ENCODE measurements at places on chromosomes 7 and 10. TPM values are rescaled to one million over a fixed set of nuclear protein-coding genes. Genes with fewer than 3 reads are reported as not detected.

Gene UBE3C
- 56.9 TPM for total RNA-seq

DNA sequence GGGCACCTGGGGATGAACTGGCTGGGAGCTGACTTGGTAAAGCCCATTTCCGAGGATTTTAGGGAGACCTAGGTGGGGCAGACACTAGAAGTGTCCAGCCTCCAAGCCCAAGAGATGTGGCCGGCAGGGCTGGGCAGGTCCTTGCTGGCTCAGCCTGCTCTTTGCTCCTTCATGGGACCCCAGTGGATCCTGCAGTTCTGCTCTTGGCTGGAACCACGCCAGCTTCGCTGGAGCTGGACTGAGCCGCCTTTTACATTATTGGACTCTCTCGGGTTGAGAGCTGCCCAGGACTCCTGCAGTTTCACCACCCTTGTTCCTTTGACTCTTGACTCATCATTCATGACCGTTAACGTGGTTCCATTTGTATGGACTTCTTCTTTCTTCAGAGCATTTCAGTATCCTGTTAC is 5.7 kb downstream of the PPIF start:
- peaks cover 13% of the 10 kb centered on the region for H3K4me1 ChIP-seq
- H3K27ac ChIP-seq: no peak overlapping the region
- H3K36me3 ChIP-seq: peaks cover 61% of the 10 kb centered on the region

DNA sequence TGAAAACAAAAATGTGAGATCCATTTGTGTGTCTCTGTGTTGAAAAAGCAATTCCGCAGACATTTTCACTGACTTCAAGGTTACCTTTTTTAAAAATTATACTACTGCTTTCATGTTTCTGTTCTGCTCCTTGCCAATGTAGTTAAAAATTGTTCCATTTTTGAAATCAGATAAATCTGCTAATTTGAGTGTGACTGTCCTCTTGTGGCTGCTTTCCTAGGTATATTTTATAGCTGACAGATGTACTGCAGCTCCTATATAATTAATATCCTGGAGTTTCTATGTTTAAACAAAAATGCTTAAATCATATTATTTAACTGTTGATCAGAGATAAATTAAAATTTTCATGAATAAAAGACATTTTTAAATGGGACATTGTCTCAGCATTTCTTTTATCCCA is 177.6 kb upstream of the LRRTM3 start:
- no peak for DNase-seq
- H3K4me1 ChIP-seq: no peaks in the 10 kb centered on the region
- no peak overlapping the region for H3K27ac ChIP-seq
- H3K4me3 ChIP-seq: no peak overlapping the region
- H3K36me3 ChIP-seq: no peaks in the 10 kb centered on the region

- no peaks in the 10 kb centered on the region for H3K4me1 ChIP-seq
- H3K36me3 ChIP-seq: no peaks in the 10 kb centered on the region
- no peaks in the 10 kb centered on the region for H3K27me3 ChIP-seq
- DNase-seq: no peak
These were observed 172.6 kb downstream of the TPST1 start for GRCh38 chr7:66377714-66378113.

- H3K27me3 ChIP-seq: peaks cover 41% of the 10 kb centered on the region
- H3K36me3 ChIP-seq: no peaks in the 10 kb centered on the region
- no peak overlapping the region for H3K27ac ChIP-seq
- no peak for DNase-seq
- H3K4me3 ChIP-seq: no peak overlapping the region
These were observed 8.1 kb downstream of the CNPY1 start for GRCh38 chr7:155538293-155538692.

Gene CYP3A7
- 1.6 TPM for total RNA-seq

- no peak overlapping the region for H3K4me3 ChIP-seq
- H3K27me3 ChIP-seq: no peaks in the 10 kb centered on the region
- no peaks in the 10 kb centered on the region for H3K4me1 ChIP-seq
These were observed 136.5 kb upstream of the ETV1 start for GRCh38 chr7:14125998-14126397.

DNA sequence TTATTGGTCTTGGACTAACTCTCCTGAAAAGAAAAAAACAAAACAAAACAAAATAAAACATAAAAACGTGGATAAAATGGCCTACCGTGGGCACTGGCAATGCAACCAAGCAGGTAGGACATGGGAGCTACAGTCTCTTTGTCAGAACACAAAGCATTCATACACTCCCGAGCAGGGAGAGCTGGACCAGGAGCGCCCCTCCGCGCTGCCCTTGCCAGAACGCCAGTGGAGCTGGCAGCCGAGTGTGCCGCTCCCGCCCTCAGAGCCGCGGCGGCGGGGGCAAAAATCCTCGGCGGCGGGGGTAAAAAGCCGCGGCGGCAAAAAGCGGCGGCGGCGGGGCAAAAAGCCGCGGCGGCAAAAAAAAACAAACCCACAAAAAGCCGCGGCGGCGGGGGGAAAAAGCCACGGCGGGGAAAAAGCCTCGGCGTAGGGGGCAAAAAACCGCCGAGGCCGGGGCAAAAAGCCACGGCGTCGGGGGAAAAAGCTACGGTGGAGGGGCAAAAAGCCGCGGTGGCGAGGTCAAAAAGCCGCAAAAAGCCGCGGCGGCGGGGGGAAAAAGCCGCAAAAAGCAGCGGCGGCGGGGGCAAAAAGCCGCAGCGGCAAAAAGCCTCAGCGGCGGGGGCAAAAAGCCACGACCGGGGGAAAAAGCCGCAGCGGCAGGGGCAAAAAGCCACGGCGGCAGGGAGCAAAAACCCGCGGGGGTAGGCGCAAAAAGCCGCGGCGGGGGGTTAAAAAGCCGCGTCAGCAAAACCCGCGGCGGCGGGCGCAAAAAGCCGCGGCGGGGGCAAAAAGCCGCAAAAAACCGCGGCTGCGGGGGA is 418.1 kb downstream of the ZNF716 start:
- peaks cover 19% of the 10 kb centered on the region for H3K27me3 ChIP-seq
- no peak overlapping the region for H3K27ac ChIP-seq
- no peaks in the 10 kb centered on the region for H3K36me3 ChIP-seq
- H3K4me1 ChIP-seq: no peaks in the 10 kb centered on the region
- H3K4me3 ChIP-seq: peak overlapping the region; percentile 35
- DNase-seq: no peak

DNA sequence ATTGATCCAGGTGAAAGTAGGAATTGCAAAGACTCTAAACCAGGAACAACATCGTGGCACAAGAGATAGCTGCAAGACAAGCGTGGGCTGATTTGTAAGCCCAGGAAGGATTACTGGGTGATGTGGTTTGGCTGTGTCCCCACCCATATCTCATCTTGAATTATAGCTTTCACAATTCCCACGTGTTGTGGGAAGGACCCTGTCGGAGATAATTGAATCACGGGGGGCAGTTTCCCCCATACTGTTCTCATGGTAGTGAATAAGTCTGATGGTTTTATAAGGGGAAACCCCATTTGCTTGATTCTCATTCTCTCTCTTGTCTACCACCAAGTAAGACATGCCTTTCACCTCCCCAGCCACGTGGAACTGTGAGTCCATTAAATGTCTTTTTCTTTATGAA is 59.5 kb downstream of the ST8SIA6 start:
- H3K27ac ChIP-seq: no peak overlapping the region
- no peak for DNase-seq
- H3K27me3 ChIP-seq: no peaks in the 10 kb centered on the region

Gene AVPI1
- 20.5 TPM for total RNA-seq

DNA sequence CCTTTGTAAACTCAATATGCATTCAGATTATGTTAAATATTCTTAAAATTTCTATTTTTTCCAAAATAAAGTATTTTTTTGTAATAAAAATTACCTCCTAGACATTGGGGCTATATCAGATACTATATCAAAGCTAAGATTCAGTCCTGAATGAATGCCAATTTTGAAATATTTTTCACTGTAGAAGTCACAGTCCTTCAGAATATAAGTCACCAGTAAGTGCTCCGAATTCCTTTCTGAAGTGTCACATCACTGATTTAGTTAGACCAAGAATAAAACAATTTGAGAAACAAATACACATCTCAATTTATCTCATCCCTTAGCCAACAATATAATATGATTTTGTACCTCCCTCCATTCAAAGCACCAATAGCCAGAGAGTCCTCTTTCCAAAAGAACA is 33.9 kb upstream of the GSAP start:
- no peak overlapping the region for H3K4me3 ChIP-seq
- H3K4me1 ChIP-seq: peaks cover 11% of the 10 kb centered on the region
- H3K27ac ChIP-seq: no peak overlapping the region
- no peaks in the 10 kb centered on the region for H3K27me3 ChIP-seq

DNA sequence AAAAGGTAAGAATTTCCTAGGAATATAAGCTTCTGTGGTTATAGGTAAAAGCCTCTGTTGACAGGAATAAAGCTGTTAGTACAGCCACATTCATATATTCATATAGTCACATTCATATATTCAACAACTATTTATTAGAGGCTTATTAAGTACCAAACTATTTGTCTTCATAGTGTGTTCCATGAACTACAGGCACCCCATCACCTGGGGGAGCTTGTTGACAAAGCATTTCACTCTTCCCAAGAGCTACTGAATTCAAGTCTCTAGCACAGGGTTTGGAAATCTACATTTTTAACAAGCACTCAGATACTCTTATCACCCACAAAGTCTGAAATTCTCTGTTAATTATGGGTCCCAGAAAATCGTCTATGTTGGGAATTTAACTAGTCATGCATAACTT is 110.6 kb downstream of the RNLS start:
- no peak overlapping the region for H3K4me3 ChIP-seq
- DNase-seq: no peak
- H3K27me3 ChIP-seq: no peaks in the 10 kb centered on the region
- no peaks in the 10 kb centered on the region for H3K36me3 ChIP-seq

DNA sequence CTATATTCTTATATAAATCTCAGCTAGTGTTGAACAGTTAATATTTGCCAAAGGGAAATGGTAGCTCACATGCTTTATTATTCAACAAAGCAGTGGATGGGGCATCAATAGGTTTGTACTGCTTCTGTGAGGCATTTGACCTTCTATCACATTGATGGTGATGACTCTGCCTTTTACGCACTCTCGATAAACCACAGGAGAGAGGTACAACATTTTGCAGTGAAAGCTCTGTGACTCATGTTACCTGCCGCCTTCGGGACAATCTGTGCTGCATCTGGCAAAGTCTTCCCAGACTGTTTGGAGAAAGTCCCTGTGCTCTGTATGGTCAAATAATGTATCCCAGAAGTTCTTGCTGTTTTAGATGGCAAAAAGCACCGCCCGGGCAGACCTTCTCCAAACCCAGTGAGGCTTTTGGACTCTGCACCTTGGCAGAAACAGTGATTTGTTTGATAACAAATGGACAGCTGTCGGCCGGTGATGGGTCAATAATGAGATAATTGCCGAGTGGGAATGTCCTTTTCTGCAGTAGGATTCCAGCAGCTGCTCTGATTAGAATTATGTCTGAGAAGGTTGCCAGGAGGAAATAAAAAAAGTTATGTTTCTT is 61.0 kb downstream of the PLPP4 start:
- no peak overlapping the region for H3K4me3 ChIP-seq
- H3K27ac ChIP-seq: no peak overlapping the region

GRCh38 chr7:18623389-18623788 is 127.8 kb downstream of the HDAC9 start:
- no peak for DNase-seq
- H3K4me3 ChIP-seq: no peak overlapping the region
- no peaks in the 10 kb centered on the region for H3K36me3 ChIP-seq
- no peak overlapping the region for H3K27ac ChIP-seq

GRCh38 chr10:48780341-48780740 is 95.7 kb downstream of the WDFY4 start:
- no peak for DNase-seq
- H3K36me3 ChIP-seq: no peaks in the 10 kb centered on the region
- H3K4me3 ChIP-seq: no peak overlapping the region
- no peaks in the 10 kb centered on the region for H3K4me1 ChIP-seq

GRCh38 chr7:50594136-50594535 is 28.9 kb upstream of the DDC start:
- H3K36me3 ChIP-seq: peaks cover 21% of the 10 kb centered on the region
- no peaks in the 10 kb centered on the region for H3K4me1 ChIP-seq
- H3K4me3 ChIP-seq: no peak overlapping the region
- no peak overlapping the region for H3K27ac ChIP-seq
- no peak for DNase-seq

Measured in upper lobe of right lung (tissue), 1 donor.